Natural killer cell treated with Interleukin-12 subunit alpha and Interleukin-12 subunit beta and Interleukin-15 and Interleukin-18, amount 100 ng/mL, for 72 hours (primary cell): ENCODE measurements at places on chromosomes 7 and 10. TPM values are rescaled to one million over a fixed set of nuclear protein-coding genes. Genes with fewer than 3 reads are reported as not detected.

DNA sequence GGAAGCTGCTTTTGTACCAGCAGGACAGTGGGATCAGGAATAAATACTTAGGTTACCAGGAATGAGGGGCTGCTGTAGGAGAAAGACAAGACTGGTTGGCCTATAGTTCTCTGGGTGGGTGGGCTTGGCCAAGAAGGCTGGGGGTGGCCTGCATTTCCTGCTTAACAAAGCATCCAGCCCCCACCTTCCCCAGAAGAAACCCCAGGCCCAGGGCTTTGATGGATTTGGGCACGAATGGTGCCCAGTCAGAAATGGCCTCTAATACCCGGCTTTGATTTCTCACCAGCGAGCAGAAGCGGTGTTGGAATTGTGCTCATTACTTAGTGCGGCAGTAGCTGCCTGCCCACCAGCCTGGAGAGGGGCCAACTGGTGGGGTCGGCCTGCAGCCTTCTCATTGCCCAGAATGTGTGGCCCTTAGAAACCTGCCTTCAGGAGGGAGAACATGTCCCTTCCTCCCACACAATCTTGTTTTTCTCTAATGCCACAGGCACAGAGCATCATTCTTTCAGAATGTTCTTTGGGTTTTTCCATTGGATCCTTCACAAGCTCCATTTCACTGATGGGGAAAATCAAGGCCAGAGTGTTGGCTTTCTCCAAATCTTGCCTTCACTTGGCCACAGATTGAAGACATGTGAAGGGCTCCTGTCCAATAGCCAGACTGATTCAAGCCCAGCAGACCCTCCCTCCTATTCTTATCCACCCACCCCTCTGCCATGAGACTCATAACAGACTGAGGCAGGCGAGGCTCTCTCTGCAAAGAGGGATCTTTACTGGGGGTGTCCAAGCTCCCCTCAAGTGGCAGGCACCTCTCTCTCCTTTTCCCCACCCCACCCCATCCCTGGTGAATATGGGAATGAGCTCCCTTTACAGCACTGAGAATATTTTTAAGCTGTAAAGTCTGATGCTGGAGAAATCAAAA is 2.5 kb downstream of the UNC5B start:
- no peak for DNase-seq

DNA sequence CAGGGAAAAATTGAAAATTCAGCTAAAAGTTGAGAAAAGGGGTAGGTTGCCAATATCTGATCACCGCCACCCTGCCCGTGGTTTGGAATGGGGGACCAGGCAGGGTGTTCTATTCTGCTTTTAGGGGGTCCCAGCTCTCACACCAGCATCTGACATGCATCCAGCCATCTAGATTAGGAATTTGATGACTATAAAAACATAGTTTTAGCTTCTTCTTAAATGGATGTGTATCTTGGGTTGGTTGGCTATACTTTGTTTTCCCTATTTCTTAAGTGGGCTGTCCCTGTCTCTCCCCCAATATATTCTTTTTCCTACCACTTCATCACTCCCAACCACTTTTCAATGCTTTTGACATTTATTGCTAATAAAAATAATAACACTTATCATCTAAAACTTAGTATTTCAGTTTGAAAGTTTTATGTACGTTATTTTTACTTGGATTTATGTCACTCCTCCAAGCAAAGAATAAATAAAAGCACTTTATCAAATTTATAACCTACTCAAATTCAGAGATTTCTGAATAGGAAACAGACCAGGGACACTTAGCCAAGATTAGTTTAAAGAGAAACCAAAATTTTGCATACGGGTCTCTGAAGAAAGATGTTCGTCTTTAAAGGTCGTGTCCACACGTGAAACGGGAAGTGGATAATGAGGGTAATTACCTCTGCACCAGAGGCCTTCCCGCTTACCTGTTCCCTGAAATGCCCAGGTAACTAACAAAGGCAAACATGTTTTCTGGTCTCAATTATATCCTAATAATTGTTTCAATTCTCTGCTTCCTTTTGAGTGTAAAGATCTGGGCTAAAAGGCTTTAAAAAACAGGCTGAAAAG is 233.2 kb upstream of the AUTS2 start:
- no peak for DNase-seq

- no peak for DNase-seq
Measured at GRCh38 chr10:12605580-12606405, 256.4 kb downstream of the CAMK1D start.

DNA sequence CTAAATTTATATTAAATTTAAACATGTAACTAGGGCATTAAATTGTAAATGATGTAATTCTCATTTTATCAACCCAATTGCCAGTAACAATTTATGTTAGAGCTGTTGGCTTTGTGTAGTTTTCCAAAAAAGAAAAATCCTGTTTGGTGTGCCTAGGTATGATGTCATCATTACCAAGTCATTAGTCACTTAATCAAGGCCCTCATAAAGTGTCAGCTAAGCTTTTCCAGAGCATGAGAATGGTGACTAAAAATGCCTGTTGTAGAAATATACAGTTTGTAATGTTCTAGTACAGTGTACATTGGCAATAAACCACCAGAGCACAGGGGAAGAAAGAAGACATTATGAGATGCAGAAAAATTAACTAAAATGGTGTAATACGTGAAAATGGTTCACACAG is 593.8 kb upstream of the ANKRD30A start:
- no peak for DNase-seq

DNA sequence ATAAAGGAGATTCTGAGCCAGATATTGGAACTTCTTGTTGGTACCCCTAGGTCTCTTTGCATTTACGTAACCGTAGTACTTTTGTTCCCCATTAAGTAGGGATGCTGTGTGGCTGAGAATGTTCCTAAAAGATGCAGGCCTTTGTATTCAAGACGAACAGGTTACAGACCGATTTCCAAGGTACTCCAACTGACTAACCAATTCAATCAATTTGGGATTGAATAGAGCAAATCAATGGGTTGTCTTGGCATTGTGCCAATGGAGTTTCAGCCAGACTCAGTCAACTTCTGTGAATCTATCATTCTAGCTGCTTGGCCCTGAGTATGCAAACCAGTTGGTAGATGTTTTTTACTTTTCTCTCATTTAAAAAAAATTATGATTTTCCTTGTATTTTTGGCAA is 347.3 kb upstream of the NPVF start:
- DNase-seq, result no peak

DNA sequence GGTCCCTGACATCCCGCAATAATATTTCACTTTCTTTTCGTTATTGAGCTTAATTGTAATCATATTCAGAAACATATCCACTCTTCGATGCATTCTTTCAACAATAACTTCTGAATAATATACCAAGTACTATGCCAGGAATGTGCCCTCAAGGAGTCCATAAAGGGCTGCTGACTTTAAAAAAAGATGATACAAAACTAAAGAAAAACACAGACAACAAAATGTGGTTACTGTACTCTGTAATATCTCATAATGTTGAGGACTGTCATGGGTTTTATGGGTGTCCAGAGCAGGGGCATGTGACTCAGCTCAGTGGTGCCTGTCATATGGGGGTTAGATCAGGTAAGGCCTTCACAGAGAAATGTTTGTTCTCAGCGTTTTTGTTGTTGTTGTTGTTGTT is 73.7 kb downstream of the ARL4A start:
- DNase-seq, result no peak

DNA sequence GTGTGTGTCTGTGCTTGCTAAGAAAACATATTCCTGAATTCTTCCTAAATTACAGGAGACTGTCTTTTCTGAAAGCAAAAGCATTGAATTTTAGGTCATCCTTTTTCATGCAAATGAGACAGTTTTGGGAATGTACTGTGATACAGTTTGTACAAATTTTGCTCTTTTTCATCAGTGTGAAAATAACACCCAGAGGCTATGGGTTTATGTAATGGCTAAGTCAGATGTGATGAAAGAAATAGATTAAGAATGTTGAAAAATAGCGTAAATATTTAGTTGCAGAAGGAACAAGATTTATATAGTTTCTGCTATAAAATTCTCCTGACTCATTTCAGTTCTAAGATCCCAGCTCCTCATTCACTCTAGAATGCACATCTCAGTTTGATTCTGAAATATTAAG is 24.6 kb downstream of the POM121L12 start:
- DNase-seq, result no peak

DNA sequence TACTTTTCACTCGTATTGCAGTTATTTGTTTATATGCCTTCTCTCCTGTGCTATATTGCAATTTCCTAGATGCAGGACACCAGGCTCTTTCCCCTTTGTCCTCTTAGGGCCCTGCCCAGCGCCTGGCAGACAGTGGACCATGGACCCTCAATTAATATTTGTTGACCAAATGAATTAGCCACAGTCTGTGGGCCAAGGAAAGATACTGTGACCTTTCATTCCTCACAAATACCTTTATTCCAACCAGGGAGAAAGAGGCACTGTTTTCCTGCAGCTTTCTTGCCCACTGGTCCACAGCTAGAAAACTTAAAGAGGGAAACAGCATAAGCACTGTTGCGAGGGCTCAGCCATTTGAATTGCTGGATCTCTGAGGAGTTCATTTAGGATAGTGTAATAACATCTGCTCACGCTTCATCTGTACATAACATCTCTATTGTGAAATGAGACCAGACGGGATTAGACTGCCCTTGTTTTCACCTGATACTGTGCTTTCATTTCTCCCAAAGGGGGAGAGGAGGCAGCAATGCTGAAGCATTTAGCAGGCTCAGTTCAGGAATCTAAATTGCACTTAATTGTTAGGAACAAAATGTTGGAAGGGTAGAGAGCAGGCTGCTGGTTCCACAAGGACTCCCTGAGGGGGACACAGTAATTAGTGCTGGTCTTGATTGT is 46.7 kb downstream of the TNS3 start:
- no peak for DNase-seq

DNA sequence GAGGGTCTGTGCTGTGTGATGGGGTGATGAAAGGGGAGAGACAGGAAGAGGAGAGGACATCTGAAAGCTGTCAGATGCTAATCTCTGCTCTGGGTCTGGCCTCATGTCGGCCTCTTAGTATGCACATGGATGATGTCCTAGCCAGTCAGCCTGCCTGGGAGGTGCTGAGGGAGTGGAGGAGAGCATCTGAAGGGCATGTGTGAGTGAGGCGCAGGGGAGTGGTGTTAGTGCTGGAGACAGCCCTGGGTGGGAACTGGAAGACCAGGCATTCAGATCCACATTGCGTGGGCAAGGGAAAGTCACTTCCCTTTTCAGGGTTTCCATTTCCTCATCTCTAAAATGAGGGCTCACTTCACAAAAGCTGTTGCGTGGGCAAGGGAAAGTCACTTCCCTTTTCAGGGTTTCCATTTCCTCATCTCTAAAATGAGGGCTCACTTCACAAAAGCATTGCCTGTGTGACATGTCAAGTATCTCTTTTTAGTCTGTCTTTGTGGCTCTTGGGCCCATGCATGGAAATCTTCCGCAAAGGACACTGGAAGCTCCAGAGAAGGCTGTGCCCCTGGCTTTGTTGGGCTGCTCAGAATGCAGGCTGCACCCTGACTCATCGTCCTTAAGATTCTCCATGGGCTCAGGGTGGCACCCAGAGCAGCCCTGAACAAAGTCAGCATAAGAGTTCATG is 10.0 kb downstream of the SFTPD start:
- no peak for DNase-seq

DNA sequence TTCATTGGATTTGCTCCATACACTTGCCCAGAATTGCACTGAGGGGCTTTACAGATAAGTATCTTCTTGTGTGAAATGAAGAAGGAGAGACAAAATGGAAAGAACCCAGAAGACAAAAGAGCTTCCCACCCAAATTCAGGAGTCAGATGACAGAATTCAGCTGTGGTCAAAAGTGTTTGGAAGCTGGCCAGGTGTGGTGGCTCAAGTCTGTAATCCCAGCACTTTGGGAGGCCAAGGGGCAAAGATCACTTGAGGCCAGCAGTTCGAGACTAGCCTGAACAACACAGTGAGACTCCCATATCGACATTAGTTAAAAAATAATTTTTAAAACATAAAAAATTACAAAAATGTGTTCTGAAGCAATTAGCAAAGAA is 27.1 kb downstream of the DUSP5 start:
- no peak for DNase-seq

- no peak for DNase-seq
Measured at GRCh38 chr10:111139567-111139966, 62.7 kb downstream of the ADRA2A start.

DNA sequence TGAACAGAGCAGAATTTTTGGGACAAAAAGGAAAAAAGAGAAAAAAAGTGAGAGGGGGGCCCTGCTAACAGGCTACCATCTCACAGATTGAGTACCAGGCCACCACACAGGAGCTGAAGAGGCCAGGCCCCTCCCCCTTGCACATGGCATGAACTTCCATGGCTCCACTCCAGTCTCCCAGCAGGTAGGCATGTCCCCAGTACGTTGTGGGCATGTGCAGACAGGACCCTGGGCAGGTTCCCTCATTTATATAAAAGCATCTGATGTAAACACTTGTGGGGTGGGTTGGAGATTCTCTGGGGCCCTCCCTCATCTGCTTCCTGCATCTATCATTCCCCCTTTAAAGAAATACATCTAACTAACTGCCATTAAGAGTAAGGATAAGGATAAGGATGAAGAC is 45.0 kb upstream of the AKR1C1 start:
- DNase-seq, result no peak

GRCh38 chr7:92647011-92647625 is 56.9 kb upstream of the FAM133B start:
- DNase-seq, result no peak

GRCh38 chr7:28732071-28732869 is 225.9 kb downstream of the TRIL start:
- DNase-seq, result no peak

DNA sequence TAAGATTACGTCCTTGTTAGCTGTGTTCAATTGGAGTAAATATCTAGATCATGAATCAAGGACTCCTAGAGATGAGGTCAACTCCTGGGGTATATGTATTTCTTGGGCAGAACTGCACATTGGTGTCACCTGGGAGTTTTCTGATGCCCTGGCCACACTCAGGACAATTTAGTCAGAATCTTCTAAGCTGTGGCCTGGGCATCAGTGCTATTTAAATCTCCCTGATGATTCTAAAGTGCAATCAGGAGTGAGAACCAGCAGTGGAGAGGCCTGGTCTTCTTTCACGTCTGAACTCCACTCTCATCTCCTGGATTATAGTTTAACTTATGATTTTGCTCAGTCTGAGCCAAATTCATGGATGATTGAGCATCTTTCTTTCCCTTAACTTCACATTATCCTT is 218.0 kb downstream of the BMPER start:
- no peak for DNase-seq

DNA sequence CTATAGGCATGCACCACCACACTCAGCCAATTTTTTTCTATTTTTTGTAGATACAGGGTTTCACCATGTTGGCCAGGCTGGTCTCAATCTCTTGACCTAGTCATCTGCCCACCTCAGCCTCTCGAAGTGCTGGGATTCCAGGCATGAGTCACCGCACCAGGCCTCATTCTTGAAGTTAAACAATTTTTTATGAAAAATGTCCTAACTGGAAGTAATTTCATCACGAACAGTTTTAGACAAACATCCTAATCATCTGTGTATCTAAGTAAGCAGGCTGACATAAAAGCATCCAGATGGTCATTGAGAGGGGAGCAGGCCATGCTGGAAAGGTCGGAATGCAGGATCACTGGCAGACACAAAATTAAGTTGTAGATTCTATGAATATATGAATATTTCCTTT is 269.1 kb downstream of the ZMYND11 start:
- no peak for DNase-seq

CTAGE8 gene
- 0.31 TPM for total RNA-seq

PRR15 gene
- total RNA-seq, result not detected

NKX6-2 gene
- not detected for total RNA-seq

PPP1R9A gene
- total RNA-seq, result 1.8 TPM

HTRA1 gene
- not detected for total RNA-seq

TLX1 gene
- not detected for total RNA-seq

AFAP1L2 gene
- total RNA-seq, result 1.3 TPM

NANOS1 gene
- total RNA-seq, result 0.56 TPM

BMS1 gene
- total RNA-seq, result 24.1 TPM

ZNF804B gene
- total RNA-seq, result not detected

CEP55 gene
- total RNA-seq, result 45.7 TPM

BICC1 gene
- 0.26 TPM for total RNA-seq

CYP3A7 gene
- total RNA-seq, result not detected
